ENCODE measurements at places on chromosomes 5 and 9.

GRCh38 chr9:93033531-93033930, 25.0 kb upstream of the SUSD3 start:
- DNase-seq: no peak

- no peak for DNase-seq
These were observed 139.5 kb downstream of the MUSK start for GRCh38 chr9:110807956-110808598.

DNA sequence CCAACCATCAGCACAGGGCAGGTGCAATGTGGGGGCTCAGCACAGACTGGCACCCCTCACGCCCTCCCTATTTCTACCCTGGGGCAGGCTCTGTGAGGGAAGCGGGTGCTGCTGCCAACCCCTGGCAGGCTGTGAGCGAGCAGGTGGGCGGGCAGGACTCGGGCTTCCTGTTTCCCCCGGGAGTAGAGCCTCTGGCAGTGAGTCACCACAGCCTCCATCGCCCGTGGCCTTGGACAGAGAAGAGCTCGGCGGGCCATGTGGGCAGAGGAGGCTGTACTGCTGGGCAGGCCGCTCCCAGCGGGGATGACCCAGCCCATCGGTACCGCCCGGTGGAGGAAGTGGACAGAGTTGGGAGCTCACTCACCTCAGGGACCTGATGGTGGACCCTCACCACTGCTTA, 16.6 kb downstream of the KCNT1 start:
- DNase-seq: no peak

DNA sequence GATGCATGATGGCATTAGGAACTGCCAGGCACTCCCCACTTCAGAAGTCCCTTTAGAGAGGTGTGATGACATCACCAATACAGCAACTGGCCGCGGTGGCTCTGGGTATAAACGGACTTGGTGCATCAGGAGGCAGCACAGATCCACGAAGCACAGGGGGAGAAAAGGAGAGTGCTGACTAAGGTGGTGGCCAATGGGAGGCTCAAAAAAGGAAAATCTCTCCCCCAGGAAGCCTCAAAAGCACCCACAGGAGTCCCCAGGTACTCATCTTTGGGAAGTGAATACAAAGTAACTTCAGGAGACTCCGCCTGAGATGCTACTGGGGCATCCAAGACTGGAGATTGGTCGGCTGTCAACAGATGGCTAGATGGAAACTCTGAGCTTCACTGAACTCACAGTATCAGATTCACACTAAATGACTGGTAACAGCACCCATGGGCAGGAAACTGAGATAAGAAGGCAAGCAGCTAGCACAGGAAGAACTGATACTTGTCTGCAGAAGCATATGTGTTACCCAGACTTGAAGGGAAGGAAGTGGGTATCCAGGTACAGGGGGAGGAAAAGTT, 7.6 kb downstream of the TTC39B start:
- DNase-seq: no peak

GRCh38 chr5:103953601-103954382, 391.2 kb upstream of the NUDT12 start:
- no peak for DNase-seq

DNA sequence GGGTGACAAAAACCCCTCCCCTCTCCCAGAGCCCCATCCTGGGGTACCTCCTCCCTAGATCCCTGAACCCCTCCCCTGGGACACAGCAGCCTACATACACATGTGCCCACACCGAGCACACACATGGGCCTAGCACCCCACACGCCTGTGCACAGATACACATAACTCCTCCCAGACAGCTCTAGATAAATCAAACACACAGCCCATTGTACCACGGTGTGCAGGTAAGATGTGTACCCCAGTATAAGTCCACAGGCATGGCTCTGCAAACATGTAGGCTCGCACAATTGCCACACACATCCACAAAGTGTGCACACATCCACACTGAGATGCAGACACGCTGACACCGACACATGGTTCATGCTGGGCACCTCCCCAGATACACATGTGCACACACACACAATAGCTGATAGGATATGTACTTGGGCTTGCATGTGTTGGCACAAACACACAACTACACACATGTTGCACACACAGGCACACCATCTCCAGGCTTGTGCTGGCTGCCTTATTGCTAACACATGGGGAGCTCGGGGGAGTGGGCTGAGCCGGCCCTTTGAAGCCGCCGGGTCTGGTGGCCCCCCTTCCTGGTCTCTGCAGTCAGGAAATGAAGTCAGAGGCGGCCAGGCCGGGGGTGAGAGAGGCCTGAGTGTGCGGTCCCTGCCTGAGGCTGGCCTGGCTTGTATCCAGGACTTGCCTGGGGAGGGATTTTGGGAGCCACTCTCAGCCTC, 30.2 kb downstream of the GOLGA2 start:
- no peak for DNase-seq

DNA sequence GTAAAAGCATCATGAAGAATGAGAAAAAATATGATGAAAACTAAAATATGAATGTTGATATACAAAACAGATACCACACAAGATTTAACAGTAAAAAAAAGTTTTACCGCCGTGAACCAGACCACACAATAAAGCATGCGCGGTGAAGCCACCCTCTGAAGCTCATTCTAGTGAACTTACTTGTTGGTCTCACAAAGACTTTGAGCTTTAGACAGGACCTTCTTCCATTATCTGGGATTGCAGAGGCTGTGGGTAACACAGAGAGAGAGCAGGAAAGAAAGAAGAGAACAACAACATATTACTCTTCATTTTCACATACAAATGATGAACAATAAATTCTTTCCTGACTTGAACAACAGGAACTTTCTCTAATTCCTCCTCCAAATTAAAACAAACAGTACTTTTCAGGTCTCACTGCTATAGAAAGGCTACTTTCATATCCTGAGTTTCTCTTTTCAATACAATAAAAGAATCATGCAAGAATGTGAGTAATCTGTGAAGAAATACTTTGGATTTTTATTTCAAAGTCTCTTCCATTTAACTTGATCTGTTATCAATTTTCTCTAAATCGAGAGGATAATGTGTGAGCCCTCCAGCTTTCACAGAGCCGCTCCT, 283.1 kb downstream of the EFNA5 start:
- no peak for DNase-seq

DNA sequence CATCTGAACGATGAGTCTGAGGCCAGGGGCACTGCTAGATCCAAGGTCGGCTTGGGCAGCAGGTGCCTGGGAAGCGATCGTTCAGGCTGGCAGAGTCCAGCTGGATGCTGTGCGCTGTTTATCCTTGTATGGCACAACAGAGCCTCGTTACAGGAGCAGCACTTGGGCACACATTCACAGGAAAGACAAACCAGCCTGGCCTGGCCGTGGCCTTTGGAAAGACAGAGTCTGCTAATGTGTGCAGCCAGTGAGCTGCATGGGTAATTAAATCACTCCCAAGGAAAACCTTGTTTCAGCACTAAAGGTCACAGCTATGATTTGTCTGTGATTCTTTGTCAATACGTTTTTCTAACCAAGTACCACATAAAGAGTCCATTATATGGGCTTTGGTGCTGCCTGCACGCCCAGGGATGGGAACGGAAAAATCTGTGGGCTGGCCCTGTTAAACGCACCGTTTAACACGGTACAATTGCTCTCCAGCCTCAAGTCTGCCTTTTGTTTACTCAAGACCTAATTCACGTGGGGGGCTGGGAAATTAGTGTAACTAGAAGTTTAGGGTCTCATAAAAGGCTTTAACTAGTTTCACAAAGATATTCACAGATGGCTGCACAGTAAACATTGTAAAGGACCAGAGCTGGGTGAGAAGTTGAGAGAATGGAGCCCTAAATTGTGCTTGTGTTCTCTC, 509.3 kb downstream of the KDM4C start:
- peak; percentile 9 for DNase-seq

DNA sequence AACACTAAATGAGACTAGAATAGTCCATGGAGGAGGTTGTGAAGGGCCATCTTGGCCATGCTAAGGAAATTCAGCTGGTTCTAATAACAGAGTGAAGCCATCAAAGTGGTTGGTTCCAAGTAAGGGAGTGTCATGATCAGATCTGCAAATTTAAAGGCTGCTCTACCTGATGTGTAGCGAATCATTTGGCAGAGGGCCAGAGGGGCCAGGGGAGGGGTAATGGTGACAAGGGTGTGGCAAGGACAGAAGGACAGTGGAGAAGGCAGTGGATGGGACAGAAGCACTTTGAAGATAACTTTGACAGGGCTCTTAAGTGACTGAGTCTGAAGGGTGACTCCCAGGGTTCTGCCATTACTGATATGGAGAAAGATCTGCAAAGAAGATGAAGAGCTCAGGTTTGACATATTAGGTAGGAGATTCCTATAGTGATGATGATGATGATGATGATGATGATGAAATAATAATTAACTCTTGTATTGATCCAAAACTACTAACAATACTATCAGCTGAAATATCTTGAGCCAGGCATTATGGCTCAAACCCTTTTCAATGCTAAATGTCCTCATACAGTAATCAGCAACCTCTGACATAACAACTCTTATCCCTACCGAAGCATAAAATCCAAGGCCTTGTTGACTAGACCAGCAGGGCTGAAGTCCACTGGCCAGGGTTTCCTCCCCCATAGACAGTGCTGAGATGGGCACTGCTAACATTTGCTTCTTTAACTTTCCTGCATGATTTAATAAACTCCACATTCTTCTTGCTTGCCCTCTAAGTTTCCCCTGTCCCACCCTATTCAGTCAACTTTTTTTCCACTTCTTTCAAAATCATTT, 20.0 kb downstream of the KIAA1191 start:
- DNase-seq: no peak

- no peak for DNase-seq
These were observed 639.2 kb downstream of the NR2F1-AS1 start for GRCh38 chr5:92941806-92942205.

DNA sequence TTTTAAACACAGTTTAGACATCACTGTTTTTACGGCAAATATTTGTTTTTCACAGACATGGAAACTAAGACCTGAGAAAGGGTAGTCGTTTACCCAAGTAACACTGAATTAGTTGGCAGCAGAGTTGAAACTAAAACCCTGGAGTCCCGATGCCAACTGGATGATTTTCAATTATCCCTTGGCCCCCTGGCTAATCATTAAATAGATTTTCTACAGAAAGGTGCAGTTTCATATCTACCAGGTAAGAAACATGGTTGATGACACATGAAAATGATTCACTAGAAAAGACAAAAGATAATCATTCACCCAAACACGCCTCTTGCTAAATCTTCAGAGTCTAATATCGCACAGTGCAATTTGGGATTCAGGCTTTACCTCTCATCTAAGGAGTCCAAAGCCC, 136.9 kb downstream of the SEMA5A start:
- DNase-seq: no peak

GRCh38 chr9:27398982-27399653, 102.2 kb upstream of the EQTN start:
- no peak for DNase-seq

DNA sequence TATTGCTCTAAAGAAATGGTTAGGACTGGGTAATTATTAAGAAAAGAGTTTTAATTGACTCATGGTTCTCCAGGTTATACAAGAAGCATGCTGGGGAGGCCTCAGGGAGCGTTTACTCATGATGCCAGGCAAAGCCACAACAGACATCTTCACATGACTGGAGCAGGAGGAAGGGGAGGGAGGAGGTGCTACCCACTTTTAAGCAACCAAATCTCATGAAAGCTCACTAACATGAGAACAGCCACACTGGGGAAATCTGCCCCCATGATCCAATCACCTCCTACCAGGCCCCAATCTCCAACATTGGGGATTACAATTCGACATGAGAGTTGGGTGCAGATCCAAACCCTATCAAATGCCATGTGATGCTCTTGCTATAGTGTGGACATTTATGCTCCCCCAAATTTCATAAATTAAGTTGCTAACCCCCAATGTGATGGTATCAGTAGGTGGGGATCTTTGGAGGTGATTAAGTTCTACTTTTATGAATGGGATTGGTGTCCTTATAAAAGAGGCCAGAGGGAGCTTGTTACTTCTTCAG, 773.6 kb upstream of the CDH10 start:
- DNase-seq: no peak

- no peak for DNase-seq
These were observed 2.1 kb upstream of the PRDM12 start for GRCh38 chr9:130662099-130662969.

DNA sequence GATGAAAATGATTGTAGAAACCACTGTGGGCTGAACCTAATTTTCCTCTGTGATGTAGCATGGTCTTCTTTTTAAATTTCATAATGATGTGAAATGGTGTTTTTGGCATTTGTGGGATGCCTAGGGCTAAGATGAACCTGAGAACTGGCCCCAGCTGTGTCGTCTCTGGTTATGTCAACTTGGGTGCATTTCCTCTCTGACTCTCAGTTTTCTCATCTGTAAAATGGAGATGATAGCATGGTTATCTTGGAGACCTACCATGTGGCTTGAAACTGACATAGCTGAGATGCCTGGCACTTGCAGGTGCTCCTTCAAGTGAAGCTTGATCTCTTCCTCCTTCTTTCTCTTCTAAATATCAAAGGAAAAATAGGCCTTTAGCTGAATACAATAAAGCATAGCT, 77.8 kb downstream of the BOD1 start:
- no peak for DNase-seq

GRCh38 chr9:69324549-69325401, at the start of gene ENTREP1:
TSS of gene ENTREP1 (plus strand) at chr9:69325215. CDS start at chr9:69325310, 95 bp downstream.
- DNase-seq: no peak

DNA sequence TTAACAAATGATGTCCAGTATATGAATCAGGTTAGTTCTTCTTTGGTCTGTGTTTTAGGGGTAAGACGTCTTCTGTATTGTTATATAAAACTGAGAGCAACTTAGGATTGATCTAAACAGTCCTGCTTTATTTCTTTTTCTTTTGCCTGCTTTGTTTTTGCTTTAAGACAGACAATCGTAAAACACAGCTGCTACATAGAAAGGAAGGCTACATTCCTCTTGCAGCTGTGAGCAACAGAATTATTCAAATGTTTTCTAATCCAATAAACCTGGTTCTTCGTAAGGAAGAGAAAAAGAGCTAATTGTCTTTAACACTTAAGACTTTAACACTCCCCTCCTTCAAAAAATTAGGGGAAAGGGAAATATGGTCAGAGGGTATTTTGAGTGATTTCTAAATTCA, 14.6 kb downstream of the FGF1 start:
- DNase-seq: no peak

DNA sequence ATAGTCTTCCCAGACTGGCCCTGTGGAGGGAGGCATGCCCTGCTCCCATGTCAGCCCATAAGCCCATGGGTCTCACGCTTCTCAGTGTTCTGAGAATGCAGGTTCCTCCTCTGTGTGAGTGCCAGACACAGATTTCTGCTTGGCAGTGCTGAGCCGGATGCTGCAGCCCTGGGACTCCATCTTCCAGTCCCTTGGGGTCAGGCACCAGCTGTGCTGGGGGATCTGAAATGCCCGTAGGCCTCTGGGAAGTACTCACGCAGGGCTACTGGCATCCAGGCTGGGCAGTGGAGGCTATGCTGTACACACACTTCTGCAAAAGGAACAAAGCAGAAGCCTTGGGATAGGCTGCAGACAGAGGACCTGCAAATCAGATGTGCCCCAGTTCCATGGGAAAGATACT, 1944.6 kb downstream of the EFNA5 start:
- DNase-seq: no peak

All from substantia nigra (tissue), 51 donors.